ENCODE measurements at places on chromosomes 13 and 19.
A peak's percentile ranks its signal among the peaks of the same experiment; 100 is the strongest.

GRCh38 chr19:48255376-48256303 lies at the start of gene CARD8:
Gene CARD8 (minus strand): TSS chr19:48255912. CDS start chr19:48241020, 14,892 bp downstream.
- DNase-seq: peak; percentile 92

GRCh38 chr19:12465211-12465610 lies 19.4 kb downstream of the ZNF709 start:
- DNase-seq: no peak

GRCh38 chr13:113860051-113860664 lies 3.7 kb downstream of the GAS6 start:
- peak; percentile 42 for DNase-seq

DNA sequence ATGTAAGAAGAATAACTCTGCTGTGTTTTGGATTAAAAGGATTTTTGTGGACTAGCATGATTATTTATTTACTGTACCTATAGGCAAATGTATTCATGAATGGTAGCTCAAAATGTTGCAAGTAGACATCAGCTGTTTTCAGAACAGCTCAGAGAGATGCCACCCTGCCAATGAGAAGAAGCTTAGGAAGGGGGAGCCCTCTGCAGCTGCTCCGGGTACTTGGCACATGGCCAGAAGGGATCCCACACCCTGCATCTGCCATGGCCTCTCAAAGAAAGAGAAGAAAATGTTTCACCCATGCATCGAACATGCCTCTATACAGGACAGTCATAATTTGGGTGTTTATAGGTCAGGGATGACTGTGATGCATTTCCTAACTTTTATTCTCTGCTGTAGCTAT lies 30.5 kb upstream of the MBNL2 start:
- no peak for DNase-seq

DNA sequence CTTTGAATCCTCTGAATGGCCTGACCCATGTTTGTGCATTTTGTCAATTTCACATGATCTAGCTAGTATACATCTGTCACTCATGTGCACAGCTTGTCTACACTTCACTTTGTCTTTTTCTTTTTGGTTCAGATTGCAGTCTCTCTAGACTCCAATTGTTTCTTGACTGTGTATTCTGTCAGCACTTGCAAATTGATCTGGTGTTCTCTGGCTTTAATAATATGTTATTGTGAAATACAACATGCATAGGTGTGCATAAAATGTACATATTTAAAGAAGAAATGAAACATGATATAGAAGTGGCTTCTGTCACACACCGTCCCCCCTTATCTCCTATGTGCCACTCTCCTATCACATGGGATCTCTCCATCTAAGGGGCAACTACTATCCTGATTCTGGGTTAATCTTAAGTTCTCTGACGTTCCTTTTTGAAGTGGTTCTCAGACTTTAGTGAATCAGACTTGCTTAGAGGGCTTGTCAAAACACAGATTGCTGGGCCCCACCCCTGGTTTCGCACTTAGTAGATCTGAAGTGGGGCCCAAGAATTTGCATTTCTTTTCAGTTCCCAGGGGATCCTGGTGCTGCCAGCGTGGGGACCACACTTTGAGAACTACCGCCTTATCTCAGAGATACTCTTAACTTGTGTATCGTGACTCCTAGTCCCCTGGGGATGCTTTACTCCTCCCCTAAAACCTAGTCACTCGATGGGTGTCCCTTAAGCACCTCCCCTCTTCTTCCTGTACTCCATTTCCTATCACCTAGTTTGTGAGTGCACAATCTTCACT lies 5.8 kb downstream of the KRTDAP start:
- DNase-seq: peak; percentile 55

Measured in activated effector memory CD4-positive, alpha-beta T cell treated with anti-CD3 and anti-CD28 coated beads, Interleukin-2, amount 50 U/mL, for 16 hours (primary cell).